ENCODE measurements at places on chromosomes 2 and 18. TPM values are rescaled to one million over a fixed set of nuclear protein-coding genes. Genes with fewer than 3 reads are reported as not detected.

The HRH4 gene
- under 0.01 TPM for total RNA-seq

The ACADL gene
- 0.66 TPM for total RNA-seq

The EFR3B gene
- total RNA-seq: 0.83 TPM

The MAP4K3 gene
- 36.9 TPM for total RNA-seq

The CLEC4F gene
- not detected for total RNA-seq

The YIPF4 gene
- 24.9 TPM for total RNA-seq

The PRKAG3 gene
- 0.50 TPM for total RNA-seq

The FBXO15 gene
- total RNA-seq: 1.2 TPM

The RESP18 gene
- total RNA-seq: not detected

The RUFY4 gene
- not detected for total RNA-seq

The CPLX4 gene
- total RNA-seq: not detected

The COLEC11 gene
- total RNA-seq: not detected

The DNAH7 gene
- 0.66 TPM for total RNA-seq

The MAL gene
- 0.17 TPM for total RNA-seq

The UGT1A7 gene
- total RNA-seq: not detected

The ONECUT2 gene
- total RNA-seq: under 0.01 TPM
